ENCODE measurements at places on chromosomes 12 and 14. TPM values are rescaled to one million over a fixed set of nuclear protein-coding genes. Genes with fewer than 3 reads are reported as not detected.
A peak's percentile ranks its signal among the peaks of the same experiment; 100 is the strongest.

- no peak for DNase-seq
These were observed 79.6 kb downstream of the MOK start for GRCh38 chr14:102225386-102225785.

- DNase-seq = no peak
These were observed 426.5 kb upstream of the OR4E1 start for GRCh38 chr14:22099942-22100763.

OAS2 gene
- total RNA-seq = 36.6 TPM

DNA sequence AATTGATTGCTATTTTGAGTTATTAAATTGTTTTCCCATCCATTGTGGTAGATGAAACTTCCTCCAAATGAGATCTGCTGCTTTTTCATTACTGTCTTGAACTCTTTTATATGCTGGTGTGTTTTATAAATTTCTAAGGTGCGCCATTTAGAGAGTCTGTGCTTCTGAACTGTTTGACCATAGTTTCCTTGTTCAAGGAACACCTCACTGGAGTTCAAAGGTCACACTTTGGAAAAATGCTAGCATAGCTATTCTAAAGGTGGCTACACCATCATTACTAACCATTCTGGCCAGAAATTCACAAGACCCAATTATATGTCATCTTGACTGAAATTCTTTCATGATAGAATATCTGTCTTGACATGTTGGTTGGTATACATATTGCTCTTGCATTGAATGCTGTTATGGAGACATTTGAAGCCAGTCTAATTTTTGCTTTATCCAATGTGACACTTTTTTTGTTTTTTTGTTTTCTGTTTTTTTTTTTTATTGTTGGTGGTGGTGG, 269.5 kb downstream of the PAWR start:
- no peak for DNase-seq

SMIM41 gene
- 0.45 TPM for total RNA-seq

- DNase-seq = no peak
These were observed 178.8 kb downstream of the DACT1 start for GRCh38 chr14:58816416-58817115.

CLEC12A gene
- total RNA-seq = 7.5 TPM

GRCh38 chr12:124780752-124781685, 82.6 kb downstream of the SCARB1 start:
- no peak for DNase-seq

CEP83 gene
- total RNA-seq = 16.2 TPM

GRCh38 chr12:65156366-65156841, 13.0 kb upstream of the LEMD3 start:
- DNase-seq = no peak

DNA sequence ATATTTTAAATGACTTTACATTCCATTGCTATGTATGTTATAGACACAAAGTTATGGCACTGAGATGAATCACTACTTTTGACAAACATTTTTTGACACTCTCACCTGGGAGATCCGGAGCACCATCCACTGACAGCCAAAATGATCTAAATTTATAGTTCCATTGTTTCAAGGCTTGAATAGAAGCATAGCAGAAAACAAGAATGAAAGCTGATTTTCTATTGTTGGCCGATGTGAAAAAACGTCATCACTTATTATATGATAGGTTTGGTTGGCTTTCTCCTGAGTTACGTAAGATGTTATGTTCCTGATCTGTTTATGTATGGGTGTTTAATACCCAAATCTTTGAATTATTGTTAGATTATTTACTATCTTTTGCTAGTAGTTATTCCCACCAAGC, 306.2 kb downstream of the PAWR start:
- no peak for DNase-seq

DNA sequence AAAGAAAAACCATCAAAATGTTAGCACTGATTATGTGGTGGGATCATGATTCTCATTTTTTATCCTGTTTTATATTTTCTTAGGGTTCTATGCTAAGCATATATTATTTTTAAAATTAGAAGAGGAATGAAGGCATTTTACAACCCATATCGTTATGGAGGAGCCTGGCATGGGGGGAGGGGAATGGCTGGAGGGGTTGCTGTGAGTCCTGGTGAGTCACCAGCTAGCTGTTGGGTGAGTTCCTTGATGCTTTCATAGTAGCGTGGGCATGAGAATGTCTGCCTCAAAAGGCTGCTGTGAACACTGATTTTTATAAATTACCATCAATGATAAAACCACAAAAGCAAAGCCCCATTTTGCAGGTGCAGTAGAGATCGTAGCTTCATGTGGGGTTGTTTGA, 46.9 kb downstream of the C14orf132 start:
- no peak for DNase-seq

ESPL1 gene
- 0.67 TPM for total RNA-seq

- no peak for DNase-seq
These were observed 1.5 kb downstream of the BCL2L14 start for GRCh38 chr12:12072064-12072760.

CLEC2A gene
- not detected for total RNA-seq

GRCh38 chr12:131753005-131753404, 42.1 kb downstream of the SFSWAP start:
- DNase-seq = no peak

TAS2R42 gene
- not detected for total RNA-seq

GRCh38 chr12:96822641-96823040, 84.4 kb upstream of the NEDD1 start:
- DNase-seq = no peak

DNA sequence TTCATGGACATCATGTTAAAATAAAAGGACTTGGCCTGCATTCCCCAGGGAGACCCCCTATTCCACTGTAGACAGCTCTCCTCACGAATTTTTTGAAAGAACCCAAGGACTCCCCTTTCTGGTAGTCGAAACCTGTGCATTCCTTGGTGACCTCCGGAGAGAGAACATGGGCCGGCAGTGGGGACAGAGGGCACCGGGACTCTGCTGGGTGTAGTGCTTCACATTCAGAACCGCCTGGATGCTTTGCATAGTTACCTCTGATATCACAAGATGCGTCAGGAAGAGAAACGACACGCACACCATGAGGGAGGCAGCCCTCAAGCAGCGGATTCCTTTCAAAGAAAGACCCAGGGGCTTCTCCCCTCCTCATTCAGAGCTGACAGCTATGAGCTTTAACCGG, 9.7 kb downstream of the CKAP4 start:
- DNase-seq = no peak

CARMIL3 gene
- total RNA-seq = 0.61 TPM

DNA sequence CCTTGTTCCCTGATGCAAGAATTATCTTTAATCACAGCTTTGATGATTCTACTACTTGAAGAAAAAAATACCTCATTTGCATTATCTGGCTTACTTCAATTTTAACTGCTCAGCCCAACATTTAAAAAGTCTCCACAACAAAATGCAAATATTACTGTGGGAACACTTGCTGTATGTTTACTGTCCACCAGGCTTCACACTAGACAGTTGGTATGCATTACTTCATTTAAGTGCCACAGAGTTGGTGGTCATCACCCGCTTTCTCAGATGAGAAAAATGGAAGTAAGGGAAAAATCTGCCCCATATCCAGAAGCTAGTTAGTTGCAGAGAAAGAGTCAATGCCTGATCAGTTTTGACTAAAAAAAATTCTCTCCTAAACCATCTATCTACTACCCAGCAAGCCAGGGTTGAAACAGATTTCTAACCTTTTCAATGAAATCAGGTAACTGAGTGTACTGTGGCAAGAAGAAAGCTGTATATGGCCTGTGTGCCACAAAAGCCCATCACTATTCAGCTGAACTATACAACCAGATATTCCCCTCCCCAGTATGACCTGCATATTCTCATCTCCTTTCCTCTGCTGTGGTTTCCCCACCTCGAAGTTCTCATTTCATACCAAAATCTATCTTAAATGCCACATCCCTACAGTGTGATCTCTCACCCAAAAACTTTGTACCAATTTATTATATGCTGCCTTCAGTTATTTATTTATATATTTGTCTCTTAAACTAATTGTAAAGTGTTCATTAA, 90.3 kb downstream of the ATP2B1 start:
- no peak for DNase-seq

DNA sequence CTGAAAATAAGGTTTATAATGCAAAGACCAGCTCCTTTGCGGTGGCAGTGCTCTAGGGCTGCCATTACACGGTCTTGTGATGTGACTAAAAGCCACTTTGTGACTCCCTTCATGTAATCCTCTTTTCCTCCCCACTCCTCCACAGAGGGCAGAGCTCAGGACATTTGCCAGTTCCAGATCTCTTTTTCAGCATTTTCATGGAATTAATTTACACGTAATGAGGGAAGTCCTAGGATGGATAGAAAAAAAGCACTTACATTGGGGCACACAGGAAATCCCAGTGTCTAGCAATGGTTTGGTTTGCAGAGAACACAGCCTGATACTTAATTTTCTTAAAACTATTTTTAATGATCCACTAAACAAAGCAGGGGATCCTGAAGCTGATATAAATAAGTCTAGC, 17.5 kb upstream of the ATF1 start:
- no peak for DNase-seq

- peak; percentile 24 for DNase-seq
These were observed 6.0 kb upstream of the UBC start for GRCh38 chr12:124920353-124920935.

- no peak for DNase-seq
These were observed 25.5 kb downstream of the GALC start for GRCh38 chr14:87967496-87967895.

DNA sequence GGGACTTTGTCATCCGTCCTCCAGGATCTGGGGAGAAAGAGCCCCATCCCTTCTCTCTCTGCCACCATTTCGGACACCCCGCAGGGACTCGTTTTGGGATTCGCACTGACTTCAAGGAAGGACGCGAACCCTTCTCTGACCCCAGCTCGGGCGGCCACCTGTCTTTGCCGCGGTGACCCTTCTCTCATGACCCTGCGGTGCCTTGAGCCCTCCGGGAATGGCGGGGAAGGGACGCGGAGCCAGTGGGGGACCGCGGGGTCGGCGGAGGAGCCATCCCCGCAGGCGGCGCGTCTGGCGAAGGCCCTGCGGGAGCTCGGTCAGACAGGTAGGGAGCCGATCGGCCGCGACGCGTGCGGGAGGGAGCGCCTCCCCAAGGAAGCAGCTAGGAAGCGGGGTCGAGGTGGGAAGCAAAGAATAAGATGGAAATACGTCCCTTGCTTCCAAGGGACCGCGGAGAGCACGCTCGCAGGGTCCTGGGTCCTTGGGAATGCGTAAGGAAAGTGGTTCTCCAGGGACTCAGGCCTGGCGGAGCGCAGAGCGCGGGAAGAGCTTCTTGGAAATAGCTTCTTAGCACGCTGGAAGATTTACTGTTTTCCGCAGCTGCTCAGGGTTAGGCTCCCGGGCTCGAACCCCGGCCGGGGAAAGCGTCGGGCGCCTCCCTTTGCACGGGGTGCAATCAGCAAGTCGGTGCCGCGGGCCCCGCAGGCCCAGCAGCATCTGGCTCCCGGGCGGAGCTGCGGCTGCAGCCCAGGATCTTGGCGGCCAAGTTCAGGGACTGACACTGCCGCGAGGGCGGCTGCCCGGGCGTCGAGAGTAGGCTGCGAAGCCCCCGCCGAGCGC, 457 bp downstream of the SOCS2 start:
- no peak for DNase-seq

GRCh38 chr14:35161231-35161630, 38.9 kb downstream of the PRORP start:
- DNase-seq = no peak

GRCh38 chr14:102690509-102691286, 86.6 kb upstream of the TRAF3 start:
- DNase-seq = no peak

DNA sequence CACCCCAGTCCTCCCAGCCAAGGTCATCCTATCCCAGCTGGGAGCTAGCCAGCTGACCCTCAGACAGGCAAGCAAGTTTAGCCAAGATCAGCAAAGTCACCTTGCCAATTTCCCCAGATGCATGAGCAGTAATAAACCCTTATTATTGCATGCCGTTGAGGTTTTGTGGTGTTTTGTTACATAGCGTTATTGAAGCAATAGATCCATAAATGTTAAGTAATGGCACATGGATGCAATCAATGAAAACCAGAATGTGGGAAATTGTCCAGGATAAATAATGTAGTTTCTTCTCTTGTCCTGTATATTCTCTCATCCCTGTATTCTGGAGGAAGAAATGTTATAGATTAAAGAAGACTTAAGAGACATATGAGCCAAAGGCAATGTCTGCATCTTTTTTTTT, 18.0 kb upstream of the TMEM260 start:
- DNase-seq = no peak

GRCh38 chr14:81676395-81676794, 142.7 kb upstream of the SEL1L start:
- DNase-seq = no peak

- DNase-seq = no peak
These were observed 10.2 kb downstream of the SCN8A start for GRCh38 chr12:51601241-51601640.

GRCh38 chr14:68307790-68308168, 485.1 kb downstream of the ZFP36L1 start:
- no peak for DNase-seq

DNA sequence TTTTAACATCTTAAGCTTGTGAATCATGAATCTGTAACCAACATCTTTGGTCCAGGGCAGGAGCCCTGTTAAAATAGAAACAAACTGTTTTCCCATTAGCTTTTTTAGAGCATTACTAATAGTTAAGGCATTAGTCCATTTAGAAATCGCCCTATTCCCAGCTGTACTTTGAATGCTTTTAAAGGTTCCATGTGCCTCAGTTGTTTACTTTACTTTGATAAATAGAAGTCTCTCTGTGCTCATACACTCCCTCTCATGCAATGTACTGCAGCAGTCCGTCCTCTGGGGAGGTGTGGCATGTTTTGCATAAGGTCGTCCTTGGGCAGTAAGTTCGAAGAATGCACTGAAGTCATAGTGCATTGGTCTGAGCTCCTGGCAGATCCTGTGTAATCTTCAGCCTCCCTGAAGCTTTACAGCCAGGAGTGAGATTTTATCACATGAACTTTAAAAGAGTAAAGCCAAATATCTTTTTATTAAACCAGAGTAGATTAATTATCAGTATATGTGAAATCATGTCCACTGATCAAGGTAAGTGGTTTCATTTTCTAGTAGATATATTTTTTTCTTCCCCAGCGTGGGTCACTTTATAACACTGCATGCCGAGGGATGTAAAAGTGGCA, 134.7 kb downstream of the FGD4 start:
- no peak for DNase-seq

CATSPERB gene
- total RNA-seq = 2.0 TPM

- DNase-seq = no peak
These were observed 316.3 kb upstream of the MGAT4C start for GRCh38 chr12:86572455-86572854.

- DNase-seq = no peak
These were observed 8.8 kb upstream of the IFI27L2 start for GRCh38 chr14:94138251-94138650.

DPPA3 gene
- not detected for total RNA-seq

All from mesenteric fat pad (tissue), 1 donor.